ENCODE measurements at places on chromosomes 6 and 20. TPM values are rescaled to one million over a fixed set of nuclear protein-coding genes. Genes with fewer than 3 reads are reported as not detected.

- DNase-seq: no peak
These were observed 164.7 kb upstream of the RIMS1 start for GRCh38 chr6:71721642-71722041.

DNA sequence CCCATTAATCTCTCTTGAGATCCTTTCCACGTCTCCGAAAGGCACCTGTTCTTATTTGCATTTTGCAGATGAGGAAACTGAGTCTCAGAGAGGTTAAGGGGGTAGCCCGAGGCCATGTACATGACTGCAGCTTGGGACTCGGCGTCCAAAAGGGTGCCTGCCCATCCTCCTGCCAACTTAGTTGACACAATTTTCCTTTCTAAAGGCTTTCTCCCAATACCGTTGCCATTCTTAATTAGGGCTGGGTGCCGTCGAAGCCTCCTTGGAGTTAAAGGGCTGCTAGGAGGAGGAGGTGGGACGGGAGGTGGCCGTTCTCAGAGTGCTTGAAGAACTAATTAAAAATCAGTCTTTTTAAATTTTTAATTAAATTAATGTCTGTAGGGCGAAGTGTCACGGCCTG, 546 bp upstream of the PSMG4 start:
- no peak for DNase-seq

- no peak for DNase-seq
These were observed 33.3 kb downstream of the GABRR2 start for GRCh38 chr6:89281779-89282246.

DNA sequence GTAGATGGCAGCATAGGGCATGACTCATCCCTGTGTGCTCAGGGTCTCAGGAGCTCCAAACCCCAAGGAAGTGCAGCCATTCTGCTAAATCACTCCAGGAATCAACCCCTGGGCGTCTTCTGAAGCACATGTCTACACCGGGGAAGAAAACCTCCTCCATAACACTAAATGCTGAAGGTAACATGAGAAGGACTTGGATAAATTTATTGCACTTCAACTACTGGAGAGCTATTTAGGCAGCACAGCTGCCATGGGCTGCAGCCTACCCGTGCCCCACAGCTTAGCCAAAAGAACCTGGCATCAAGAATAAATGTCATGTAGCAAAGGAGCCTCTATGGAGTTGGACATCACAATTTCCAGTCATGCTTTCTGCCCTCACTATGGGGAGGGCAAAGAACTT, 152.4 kb upstream of the PROKR2 start:
- DNase-seq: no peak

- DNase-seq: no peak
These were observed 29.6 kb downstream of the RGS17 start for GRCh38 chr6:153101461-153101860.

DNA sequence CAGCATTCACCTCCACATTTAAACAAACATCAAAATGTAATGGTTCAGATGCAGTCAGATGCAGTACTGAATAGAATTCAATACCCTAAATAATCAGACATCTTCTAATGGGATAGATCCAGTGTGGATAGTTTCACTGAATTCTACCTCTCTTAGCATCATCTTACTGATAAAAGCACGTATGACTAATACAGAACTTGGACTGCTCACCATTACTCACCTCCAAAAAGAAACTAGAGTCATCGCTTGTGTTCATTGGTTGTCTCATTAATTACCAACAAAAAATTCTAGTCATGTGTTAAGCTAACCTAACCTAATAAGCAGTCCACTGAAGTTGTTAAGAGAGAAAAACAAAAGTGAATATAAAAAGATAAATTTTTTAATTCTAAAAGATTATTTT, 165.9 kb upstream of the IRAK1BP1 start:
- DNase-seq: no peak

The GJA1 gene
- polyA plus RNA-seq: 1.5 TPM

The ZNF512B gene
- 1.8 TPM for polyA plus RNA-seq

The PDE7B gene
- 1.5 TPM for polyA plus RNA-seq
